ENCODE measurements at places on chromosomes 1 and 21.

GRCh38 chr1:147635342-147635741 lies 35.0 kb downstream of the ACP6 start:
- DNase-seq, result no peak

DNA sequence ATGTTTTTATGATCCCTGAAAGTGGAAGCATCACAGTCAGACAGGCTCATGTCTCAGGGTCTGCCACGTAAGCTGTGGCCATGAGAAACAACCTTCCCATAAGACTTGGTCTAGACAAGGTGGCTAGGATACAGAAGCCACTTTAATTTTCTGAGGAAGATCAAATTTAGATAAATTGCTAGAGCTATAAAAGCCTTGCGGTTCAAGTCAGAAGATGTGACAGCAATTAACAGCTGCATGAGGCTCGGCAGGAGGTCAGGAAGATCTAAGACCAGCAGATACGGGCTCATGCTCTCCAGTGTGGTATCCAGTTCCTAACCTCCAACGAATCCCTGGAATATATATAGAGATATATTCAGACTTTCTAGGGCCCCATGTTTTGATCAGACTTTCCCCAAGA lies 577.1 kb downstream of the PLPP3 start:
- no peak for DNase-seq

GRCh38 chr1:21050031-21050430 lies 126.7 kb downstream of the EIF4G3 start:
- no peak for DNase-seq

GRCh38 chr1:41097105-41097504 lies 75.6 kb upstream of the SLFNL1 start:
- DNase-seq, result no peak

- no peak for DNase-seq
Observed at GRCh38 chr1:162169031-162169790, 99.7 kb downstream of the NOS1AP start.

DNA sequence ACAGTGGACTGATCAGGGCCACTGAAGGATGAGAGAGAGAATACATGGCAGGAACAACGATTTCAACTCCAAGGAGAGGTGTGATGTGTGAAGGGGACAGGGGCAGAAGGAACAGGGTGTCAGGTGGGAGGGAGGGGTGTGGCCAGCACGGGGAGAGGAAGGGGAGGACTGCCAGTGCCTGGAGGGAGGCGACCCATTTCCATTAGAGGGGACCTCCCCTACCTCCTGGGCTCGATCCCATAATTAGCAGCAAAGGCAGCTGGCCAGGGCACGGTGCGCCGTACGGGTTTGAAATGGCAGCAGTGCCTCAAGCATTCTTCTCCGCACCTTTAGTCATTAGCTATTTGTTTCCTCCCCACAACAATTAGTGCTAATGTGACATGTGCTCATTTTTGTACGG lies 22.7 kb downstream of the CRYAA start:
- no peak for DNase-seq

DNA sequence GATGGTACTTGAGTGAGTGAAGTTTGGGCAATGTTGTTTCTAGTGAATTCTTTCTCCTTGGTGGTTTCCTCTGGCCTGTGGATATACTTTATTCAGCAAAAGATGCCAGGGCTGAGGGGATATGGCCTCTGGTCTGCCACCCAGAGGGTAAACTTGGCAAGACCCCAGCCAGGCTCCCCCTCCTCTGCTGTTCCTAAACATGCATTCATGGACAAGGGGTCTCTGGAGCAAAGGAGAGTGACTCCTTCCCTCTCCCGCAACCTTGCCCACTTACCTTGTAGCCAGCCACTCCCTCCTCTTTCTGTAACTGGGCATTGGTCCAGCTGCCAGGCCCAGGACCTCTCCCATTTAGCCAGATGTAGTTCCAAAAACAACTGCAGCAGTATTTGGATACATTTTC lies 43.8 kb downstream of the RUNX3 start:
- DNase-seq, result no peak

DNA sequence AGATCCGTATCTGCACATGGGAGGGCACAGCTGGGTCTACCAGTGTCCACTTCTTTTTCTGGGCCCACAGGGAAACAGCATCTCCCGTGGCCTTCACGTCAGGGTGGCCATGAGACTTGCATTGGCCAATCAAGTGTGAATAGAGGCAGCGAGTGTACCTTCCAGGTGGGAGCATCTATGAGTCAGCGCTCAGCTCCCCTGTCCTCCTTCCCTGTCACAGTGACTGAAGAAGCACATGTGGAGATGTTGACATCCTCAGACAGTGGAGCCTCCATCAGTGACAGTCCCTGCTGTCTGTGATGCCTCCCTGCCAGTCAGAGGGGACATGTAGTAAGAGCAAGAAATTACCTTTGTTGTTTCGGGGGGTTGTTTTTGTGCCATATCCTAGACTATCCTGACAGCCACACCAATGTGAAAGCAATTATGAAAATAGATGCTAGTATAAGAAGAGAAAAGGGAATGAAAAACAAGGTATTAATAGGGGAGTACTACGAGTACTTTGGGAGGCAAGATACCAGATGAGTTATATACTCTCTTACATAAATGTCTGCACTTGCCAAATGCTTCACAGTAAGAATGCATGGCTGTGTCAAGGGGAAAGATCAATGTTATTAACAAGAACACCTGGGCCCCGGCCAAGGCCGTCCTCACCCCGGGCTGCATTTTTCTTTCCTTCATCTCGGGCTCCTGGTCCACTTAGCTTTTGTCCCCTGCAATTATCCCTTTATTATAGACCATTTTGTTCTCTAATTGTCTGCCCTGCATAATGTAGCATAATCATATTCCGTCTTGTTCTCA lies 86.0 kb downstream of the MATN1 start:
- no peak for DNase-seq

DNA sequence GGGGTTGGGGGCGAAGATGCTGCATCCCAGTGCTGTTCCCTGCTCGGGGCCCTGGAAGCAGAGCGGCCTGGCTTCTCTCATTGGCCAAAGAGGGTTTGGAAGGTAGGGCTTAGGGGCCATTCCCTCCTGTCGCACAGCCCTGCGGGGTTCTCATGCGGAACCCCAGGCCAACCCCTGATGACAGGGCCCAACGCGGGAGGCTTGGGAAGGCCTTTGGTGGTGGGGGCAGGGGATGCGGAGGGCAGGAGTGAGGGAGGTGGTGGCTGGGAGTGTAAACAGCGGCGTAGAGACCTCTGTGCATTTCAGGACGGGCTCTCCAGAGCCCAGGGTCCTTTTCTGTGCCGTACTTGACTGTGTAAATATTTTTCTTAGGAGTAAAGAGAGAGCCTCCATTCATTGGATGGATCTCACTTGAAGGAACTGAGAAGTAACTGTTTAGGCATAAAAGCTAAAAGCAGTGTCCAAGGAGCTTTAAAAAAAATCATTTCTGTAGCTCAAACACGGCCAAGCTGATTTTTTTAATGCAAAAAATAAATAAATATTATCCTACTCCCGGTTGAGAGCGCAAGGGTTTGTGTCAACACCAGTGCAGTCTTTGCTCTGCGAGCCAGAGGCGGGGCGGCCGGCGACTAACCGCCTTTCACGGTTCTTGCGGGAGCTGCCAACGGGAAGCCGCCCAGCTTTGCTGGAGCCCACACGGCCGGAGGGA lies 169.1 kb downstream of the PRDM16 start:
- no peak for DNase-seq

GRCh38 chr1:23889074-23889473 lies 21.0 kb upstream of the FUCA1 start:
- no peak for DNase-seq

DNA sequence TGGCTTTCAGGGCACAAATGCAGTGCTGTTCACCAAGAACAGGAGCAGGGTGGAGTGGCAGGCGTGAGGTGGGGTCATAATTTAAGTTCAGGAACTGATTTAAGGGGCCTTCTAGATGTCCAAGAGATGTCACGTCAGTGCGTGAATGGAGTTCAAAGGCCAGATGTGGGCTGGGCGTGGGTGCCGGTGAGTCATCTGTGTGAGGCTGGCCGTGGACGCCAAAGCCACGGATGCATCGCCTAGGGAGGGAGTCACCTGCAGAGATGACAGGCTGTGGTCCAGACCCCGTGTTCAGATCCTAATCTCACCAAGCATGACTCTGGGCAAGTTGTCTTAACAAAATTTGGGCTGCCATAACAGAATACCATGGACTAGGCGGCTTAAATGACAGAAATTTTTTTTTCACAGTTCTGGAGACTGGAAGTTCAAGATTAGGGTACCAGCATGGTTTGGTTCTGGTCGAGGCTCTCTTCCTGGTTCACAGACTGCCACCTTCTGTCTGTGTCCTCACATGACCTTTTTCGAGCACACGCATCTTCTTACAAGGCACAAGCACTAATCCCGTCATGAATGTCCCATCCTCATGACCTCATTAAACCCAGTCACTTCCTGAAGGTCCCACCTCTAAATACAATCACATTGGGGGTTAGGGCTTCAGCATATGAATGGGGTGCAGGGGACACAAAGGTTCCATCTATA lies 109.6 kb downstream of the PRDM2 start:
- no peak for DNase-seq

DNA sequence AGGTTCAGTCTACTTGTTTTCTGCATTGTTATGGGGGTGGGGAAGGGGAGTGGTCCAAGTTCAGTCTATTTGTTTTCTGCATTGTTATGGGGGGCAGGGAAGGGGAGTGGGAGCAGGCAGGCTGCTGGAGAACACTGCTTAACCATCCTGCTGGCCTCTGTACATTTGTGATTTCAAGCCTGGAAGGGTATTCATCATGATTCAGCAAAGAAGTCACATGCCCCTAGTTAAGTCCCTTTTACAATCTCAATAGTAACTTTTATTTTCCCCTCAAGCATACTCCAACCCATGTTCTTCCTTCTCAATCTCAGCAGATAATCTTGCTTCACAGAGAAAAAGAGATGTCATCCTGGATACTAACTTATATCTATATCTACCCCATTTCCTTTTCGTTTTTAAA lies 7.9 kb downstream of the LYST start:
- DNase-seq, result no peak

GRCh38 chr1:9435153-9435636 lies 104.1 kb upstream of the SLC25A33 start:
- DNase-seq, result no peak

DNA sequence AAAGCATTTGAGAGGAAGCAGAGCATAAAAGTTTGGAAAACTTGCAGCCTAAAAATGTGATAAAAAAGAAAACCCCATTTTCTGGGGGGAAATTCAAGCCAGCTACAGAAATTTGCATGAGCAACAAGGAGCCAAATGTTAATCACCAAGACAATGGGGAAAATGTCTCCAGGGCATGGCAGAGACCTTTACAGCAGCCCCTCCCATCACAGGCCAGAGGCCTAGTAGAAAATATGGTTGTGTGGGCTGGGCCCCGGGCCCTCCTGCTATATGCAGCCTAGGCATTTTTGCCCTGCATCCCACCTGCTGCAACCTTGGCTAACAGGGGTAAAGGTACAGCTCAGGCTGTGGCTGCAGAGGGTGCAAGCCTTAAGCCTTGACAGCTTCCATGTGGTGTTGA lies 299.6 kb upstream of the NCAM2 start:
- no peak for DNase-seq

DNA sequence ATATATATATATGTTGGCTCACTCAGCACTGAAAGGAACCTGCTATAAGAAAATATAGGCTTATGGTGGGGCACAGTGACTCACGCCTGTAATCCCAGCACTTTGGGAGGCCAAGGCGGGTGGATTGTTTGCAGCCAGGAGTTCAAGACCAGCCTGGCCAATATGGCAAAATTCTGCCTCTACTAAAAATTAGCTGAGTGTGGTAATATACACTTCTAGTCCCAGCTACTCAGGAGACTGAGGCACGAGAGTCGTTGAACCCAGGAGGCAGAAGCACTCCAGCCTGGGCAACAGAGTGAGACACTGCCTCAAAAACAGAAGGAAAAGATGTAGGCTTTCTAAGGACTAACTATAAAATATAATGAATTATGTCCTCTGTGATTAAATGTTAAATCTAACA lies 14.6 kb upstream of the MUTYH start:
- no peak for DNase-seq

DNA sequence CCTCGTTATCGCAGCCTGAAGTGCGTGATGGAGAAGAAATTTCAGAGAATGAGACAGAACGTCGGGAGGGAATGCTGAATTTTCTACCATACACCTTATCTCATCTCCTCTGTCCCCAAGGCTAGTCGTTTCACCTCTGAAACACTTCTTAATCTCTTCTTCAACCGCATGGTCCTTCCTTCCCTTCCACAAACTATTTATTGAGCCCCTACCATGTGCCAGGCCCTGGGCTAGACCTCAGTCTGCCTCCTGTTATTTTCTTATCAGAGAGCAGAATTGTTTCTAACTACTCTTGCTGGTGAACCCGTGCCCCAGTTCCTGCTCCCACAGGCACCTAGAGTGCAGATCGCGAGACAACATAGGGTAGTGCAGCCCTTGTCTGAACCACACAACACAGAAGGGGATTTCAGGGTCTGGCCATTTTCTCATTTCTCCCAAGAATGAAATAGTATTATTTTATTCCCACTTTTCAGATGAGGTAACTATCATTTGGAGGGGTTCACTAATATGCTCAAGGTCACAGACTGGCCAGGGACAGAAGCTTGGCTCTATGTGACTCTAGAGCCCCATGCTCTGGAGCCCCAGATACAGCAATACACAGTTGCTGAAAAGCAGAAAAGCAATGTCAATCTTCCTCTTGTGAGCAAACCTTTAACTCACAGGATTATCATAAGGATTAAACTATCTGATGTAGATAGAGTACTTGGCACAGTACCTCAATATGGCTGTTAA lies 598 bp upstream of the ADIPOR1 start:
- no peak for DNase-seq

GRCh38 chr1:5098981-5099385 lies 444.6 kb downstream of the AJAP1 start:
- DNase-seq, result no peak

DNA sequence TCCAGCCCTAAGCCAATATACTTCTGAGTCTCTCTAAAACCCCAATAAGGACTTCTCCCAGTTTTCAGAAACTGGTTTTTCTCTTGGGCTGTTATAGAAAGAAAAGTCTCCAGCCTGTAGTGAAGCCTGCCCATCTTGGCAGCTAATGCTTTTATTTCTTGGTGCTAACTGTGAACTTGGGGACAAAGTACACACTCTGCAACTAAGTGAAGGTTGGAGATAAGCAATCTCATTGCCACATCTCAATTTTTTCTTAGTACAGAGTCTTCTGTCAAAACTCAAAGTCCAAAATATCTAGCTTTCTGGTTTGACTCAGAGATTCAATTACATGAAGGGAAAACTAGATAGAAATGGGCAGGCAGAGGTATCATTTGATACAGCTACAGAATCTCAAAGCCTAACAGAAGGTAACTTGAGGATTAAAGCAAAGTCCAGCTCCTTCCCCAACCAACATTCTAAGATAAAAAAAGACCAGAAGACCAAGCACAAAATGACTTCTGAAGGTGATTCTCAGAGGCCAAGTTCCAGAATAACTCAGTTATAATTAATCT lies 14.0 kb downstream of the AK2 start:
- no peak for DNase-seq
